ENCODE measurements at places on chromosomes 1 and 21. TPM values are rescaled to one million over a fixed set of nuclear protein-coding genes. Genes with fewer than 3 reads are reported as not detected.

Gene TBX15
- total RNA-seq: not detected

Gene RGS4
- total RNA-seq: 110 TPM

Gene TDRD5
- not detected for total RNA-seq

Gene ABCD3
- 43.3 TPM for total RNA-seq

Gene NPR1
- 0.58 TPM for total RNA-seq

Gene TFF3
- 0.29 TPM for total RNA-seq

Gene NR0B2
- total RNA-seq: not detected

Gene DENND2D
- total RNA-seq: 3.3 TPM

Gene CLCA1
- 0.15 TPM for total RNA-seq

Gene TRMT1L
- total RNA-seq: 26.1 TPM
